ENCODE measurements at places on chromosomes 7 and 10. TPM values are rescaled to one million over a fixed set of nuclear protein-coding genes. Genes with fewer than 3 reads are reported as not detected.

The WEE2 gene
- total RNA-seq = not detected

The OR2A7 gene
- total RNA-seq = 0.20 TPM

The CDC123 gene
- 58.0 TPM for total RNA-seq

The CLDN3 gene
- total RNA-seq = not detected

The HKDC1 gene
- total RNA-seq = not detected

The SNCG gene
- total RNA-seq = 6.4 TPM

The CCDC172 gene
- total RNA-seq = not detected

The IL6 gene
- 5.2 TPM for total RNA-seq

The CREB5 gene
- 1.7 TPM for total RNA-seq

The SFTPA2 gene
- not detected for total RNA-seq

The ELMO1 gene
- total RNA-seq = 2.7 TPM

The GRID2IP gene
- not detected for total RNA-seq

The MUC3A gene
- not detected for total RNA-seq

The HOXA2 gene
- not detected for total RNA-seq

The PTPRZ1 gene
- total RNA-seq = not detected

The GSTO2 gene
- total RNA-seq = 0.25 TPM

The CDC14C gene
- not detected for total RNA-seq

The CHAT gene
- total RNA-seq = not detected

The NXPH1 gene
- not detected for total RNA-seq

The GATA3 gene
- 0.34 TPM for total RNA-seq

The CLIP2 gene
- 31.9 TPM for total RNA-seq

The UNC5B gene
- 61.5 TPM for total RNA-seq

The FAM13C gene
- 6.1 TPM for total RNA-seq

The HECW1 gene
- not detected for total RNA-seq

The CPA5 gene
- not detected for total RNA-seq

The RELN gene
- total RNA-seq = 0.12 TPM

The FAM3C gene
- total RNA-seq = 99.3 TPM

The COL1A2 gene
- 7,512 TPM for total RNA-seq

The SPDYE6 gene
- not detected for total RNA-seq

The PLEKHS1 gene
- not detected for total RNA-seq

The ZP3 gene
- total RNA-seq = 4.6 TPM

The FFAR4 gene
- total RNA-seq = not detected

The SPOCK2 gene
- total RNA-seq = 1.4 TPM

The TMEM273 gene
- total RNA-seq = not detected

The CALML3 gene
- total RNA-seq = not detected

The TMEM184A gene
- total RNA-seq = not detected

The PON1 gene
- total RNA-seq = not detected

The GPR158 gene
- total RNA-seq = 0.15 TPM

The GPC2 gene
- not detected for total RNA-seq

The LOXL4 gene
- total RNA-seq = 3.9 TPM

The TNPO3 gene
- 24.6 TPM for total RNA-seq

The SLC26A4 gene
- total RNA-seq = 0.05 TPM

The USP6NL gene
- 7.7 TPM for total RNA-seq
